NCI-H1417 (cell line): ENCODE measurements at places on chromosomes 3 and 15.

DNA sequence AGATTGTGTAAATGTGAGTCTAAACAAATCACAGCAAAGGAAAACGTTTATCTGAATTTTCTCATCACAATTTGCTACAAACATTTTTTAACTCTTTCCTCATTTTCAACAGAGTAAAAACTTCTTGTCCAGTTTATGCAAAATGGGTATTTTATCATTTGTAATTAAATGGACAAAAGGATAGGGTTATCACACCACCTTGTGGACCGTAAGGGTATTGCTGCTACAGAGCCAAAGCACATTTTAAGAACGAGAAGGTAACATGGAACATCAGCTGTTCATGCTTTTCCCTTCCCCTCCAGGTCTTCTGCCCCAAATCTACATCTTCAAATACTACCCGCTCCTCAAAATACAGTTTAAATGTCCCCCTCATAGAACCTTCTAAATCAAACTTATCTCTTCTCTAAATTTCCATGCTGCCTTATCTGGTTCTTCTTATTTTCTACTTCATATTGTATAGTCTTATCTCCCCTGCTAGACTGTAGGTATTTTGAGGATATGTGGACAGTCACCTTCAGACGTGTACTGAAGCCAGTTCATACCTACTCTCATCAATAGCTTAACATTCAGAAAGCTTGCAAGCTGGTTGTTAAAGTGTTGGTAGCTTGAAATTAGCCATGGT is 12.8 kb upstream of the SETMAR start:
- peak; percentile 2 for DNase-seq

DNA sequence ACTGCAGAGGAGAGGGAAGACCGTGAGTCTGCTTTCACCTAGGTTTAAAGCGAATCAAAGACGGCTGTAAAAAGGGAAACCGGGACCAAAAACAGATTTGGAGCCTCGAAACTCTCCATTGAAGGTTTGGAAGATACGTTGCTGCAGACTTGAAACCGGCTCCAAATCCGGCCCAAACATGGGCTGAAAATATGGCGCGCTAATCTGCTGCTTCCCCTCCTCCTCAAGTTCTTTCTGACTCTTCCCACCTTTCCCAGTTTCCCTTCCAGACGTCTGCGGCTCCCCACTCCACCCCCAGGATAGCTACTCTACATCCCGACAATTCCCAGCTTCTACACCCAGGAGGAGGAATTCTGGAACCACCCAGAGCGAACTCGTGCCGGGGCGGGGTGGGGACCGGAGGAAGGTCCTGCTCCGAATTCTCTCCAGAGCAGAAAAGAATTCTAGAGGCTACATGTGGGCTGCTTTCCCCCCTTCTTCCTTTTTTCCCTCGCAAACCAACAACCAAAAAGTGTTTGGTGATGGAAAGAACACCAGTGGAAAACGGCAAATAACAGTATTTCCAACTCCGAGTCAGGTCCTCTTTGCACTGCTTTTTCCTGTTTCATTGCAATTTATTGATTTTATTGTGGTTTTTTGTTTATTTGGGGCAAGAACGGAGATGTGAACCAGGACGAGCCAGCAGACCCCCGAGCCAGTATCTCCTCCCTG is 8.5 kb downstream of the EOMES start:
- peak; percentile 34 for DNase-seq

DNA sequence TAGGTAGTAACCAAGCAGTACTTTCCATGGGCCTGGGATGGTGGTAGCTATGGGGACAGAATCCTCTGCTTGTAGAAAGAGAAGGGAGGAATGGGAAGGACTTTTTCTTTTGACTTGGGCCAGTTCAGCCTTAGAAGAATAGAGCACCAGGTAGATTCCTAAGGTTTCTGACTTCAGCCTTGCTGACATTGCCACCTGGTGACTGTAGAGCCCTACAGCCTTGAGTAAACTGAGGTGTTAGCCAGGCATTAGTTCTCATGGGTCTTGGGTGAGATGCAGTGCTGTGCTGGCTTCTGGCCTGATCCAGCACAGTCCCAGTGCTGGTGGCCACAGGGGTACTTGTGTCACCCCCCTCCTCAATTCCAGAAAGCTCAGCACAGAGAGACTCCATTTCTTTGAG is 171.1 kb downstream of the ZBBX start:
- DNase-seq = no peak

DNA sequence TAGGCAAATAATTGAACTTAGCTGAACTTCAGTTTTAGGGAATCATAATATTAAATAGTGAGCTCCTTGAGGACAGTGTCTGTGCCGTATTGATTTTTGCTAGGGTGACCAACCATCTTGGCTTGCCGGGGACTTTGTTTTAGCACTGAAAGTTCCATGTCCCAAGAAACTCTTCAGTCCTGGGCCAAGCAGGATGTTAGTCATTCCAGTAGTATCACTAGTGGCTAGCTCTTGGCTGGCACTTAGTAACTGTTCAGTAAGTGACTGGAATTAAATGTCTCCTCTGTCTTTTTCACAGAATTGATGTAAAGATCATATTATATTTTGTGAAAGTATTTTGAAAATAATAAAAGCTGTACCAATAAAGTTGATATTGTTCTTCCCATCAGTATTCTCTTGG is 42.3 kb downstream of the RSRC1 start:
- DNase-seq = no peak

DNA sequence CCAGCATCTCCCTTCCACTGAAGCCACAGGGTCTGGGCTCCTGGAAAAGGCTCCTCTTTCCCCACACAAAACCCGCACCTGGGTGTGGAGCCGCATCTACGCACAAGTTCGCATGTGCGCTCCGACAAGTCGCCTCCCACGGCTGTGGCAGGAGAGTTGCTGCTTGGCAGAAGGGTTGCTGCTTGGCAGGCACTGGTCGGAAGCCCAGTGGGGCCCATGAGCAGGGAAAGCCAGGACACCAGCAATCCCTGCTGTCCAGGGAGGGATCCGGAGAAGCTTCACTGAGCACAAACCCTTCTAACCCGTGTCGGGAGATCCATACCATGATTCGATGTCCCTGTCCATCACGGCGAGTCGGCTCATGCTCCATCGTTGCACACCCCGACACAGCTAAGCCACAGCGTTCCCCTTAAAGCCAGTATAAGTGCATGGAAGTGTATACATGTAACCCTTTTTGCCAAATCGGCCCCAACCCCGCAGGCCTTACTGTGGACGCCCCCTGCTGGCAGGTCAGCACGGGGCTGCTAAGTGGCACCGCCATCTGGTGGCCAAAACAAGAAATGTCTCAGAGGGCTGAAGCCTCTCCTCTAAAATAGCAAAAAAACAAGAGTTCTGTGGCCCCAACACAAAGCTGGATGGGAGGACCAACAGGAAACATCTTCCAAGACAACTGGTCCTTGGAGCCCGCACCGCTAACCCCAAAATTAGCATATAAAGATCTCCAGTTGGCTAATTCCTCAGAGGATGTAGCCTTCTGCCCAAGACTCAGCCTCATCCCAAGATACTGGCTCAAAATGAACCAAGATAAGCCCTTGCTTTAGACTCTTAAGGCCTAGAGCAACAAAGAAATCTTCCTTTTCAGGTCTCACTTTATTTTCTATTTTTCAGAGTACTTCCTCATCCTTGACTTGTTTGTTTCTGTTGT is 8.3 kb downstream of the ANKRD63 start:
- DNase-seq = peak; percentile 36

DNA sequence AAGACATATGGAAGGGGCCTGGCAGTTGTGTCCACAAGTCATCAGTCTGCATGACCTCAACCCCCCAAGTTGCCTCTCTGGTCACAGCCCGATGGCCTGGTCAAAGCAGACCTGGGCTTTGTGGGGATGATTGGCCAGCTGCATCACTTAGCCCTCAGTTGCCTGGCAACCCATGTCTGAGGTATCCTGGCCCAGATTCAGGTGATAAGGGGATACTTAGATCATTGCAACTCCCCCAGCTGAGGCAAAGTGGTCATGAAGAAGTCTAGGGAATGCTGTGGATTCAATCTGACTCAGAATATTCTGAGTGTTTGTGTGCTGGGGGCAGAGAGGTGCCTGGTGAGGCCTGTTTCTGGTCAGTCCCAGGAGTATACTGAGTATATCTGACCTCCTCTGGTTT is 5.0 kb downstream of the GPR156 start:
- peak; percentile 8 for DNase-seq

DNA sequence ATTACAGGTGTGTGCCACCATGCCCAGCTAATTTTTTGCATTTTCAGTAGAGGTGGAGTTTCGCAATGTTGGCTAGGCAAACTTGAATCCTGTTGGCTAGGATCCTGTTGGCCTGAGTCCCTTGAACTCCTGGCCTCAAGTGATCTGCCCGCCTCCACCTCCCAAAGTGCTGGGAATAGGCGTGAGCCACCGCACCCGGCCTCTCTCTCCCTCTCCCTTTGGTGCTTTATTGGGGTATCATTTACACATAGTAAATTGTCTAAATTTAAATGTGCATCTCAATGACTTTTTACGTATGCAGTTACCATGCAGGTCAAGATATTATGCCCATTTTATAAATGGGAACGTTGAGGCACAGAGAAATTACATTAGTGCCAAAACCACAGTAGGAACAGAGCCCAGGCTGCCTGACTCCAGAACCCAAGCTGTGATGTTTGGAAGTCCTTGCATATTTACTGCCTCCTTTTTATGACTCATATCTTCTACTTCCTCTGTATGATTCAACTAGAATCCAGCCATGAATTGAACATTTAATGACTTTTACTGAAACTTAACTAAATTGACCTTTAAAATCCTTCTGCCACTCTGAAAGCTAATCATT is 34.0 kb upstream of the RPP14 start:
- DNase-seq = no peak

- DNase-seq = no peak
Observed at GRCh38 chr15:80854104-80854503, 74.9 kb downstream of the CEMIP start.
